Right renal pelvis (tissue), 4 donors: ENCODE measurements at places on chromosomes 7 and 10. TPM values are rescaled to one million over a fixed set of nuclear protein-coding genes. Genes with fewer than 3 reads are reported as not detected.

DNA sequence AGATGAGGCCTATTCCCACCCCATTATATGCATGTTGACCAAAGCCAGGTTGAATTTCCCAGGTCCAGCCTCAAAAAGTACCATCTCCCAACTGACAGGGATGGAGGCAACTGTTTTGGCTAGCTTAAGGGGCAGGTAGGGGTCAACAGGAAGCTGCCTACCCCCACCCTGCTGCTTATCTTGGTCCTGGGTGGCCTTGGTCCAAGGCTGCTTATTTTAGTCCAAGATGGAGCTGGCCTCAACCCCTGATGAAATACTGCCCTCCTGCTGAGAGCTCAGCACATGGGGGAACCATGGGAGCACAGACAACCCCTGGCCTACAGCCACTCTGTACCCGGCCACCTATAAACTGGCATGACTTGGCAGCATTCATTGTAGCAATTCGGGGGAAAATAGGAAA is 23.1 kb downstream of the MYO1G start:
- no peak for DNase-seq

EDRF1 gene
- polyA plus RNA-seq: 29.8 TPM

GRCh38 chr10:91632671-91633550 is at the start of gene PPP1R3C:
Gene PPP1R3C (minus strand): TSS chr10:91633071. CDS start chr10:91632969, 102 bp downstream.
- DNase-seq: peak; percentile 81

TMEM213 gene
- polyA plus RNA-seq: 49.6 TPM

GRCh38 chr10:127877699-127878098 is 15.0 kb downstream of the CLRN3 start:
- DNase-seq: no peak

CLDN4 gene
- polyA plus RNA-seq: 94.6 TPM

ELN gene
- polyA plus RNA-seq: 91.3 TPM

DNA sequence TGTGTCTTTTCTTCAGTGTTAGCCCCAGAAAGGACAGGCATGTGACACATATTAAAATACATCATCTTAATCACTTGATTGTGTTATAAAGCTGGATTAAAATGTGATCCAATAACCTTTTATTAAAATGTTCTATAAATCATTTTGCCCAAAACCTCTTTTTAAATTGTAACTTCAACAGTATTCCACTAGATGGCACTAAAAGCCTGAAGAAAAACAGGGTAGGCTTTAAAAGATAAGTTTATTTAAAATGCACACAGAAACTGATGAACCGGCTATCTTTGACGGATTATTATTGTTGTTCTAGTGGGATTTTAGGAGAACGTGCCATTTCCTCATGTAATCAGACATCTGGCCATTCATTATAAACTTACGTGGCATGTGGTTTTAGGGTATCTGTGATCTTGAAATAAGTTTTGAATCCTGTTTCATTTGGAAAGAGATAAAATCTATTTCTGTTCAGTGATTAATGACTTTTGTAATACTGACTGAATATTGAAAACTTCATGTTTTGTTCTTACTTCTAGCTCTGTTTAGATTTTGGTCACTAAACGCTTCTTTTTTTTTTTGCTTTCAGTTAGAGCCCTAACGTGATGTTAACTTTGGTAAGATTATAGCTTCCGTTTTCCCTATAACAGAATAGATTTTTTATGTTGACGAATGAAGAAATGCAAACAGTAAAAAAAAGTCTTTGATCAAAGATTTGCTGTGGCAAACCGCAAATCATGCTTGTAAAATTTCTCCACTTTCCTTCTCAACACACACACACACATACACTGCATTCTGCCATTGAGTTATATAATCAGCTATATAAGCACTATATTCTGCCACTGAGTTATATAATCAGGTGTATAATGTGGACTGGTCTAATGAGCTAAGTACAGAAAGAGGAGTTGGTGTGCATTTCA is 13.6 kb downstream of the VPS50 start:
- no peak for DNase-seq

GRCh38 chr10:35578618-35578956 is 26.6 kb upstream of the GJD4 start:
- no peak for DNase-seq

DNA sequence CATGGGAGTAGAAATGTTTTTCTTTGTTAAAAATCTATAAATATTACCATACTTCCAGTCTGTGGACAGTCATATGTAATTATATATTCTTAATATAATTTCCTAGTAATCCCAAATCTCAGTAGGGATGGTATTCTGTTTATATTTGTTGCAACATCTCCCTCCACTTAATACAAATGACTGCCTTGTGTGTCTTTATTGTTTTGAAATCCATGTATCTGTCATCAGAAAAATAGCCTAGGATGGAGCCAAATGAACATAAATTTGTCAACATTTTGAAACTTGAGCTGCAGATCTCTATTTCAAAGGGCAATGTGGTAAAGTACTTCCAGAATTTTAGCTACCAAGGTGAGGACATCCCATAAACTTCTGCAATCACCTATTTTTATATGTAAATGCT is 290.7 kb downstream of the TSPAN12 start:
- DNase-seq: no peak

CPED1 gene
- 30.1 TPM for polyA plus RNA-seq

DNA sequence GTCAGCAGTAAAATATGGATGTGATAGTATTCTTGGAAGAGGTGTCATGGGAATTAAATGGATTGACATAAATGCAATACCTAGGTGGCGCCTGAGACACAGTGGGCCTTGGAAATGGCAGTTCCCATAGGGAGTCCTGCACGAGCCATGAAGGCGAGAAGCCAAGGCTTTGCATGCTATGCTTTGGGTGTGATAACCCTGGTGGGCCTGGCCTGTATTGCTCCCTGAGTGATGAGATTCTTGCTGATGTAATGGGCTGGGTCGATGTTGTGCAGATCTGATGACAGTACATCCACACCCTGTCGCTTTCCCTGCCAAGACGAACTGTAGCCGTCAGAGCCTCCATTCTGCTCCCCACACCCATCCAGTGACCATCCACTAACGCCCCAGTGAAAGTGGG is 46.4 kb downstream of the CREB5 start:
- no peak for DNase-seq

GRCh38 chr7:121302214-121302745 is 26.5 kb upstream of the WNT16 start:
- DNase-seq: no peak

GRCh38 chr7:50851891-50852290 is 69.2 kb upstream of the GRB10 start:
- DNase-seq: no peak

GRCh38 chr10:100728928-100729861 is 16.2 kb upstream of the PAX2 start:
- no peak for DNase-seq

DNA sequence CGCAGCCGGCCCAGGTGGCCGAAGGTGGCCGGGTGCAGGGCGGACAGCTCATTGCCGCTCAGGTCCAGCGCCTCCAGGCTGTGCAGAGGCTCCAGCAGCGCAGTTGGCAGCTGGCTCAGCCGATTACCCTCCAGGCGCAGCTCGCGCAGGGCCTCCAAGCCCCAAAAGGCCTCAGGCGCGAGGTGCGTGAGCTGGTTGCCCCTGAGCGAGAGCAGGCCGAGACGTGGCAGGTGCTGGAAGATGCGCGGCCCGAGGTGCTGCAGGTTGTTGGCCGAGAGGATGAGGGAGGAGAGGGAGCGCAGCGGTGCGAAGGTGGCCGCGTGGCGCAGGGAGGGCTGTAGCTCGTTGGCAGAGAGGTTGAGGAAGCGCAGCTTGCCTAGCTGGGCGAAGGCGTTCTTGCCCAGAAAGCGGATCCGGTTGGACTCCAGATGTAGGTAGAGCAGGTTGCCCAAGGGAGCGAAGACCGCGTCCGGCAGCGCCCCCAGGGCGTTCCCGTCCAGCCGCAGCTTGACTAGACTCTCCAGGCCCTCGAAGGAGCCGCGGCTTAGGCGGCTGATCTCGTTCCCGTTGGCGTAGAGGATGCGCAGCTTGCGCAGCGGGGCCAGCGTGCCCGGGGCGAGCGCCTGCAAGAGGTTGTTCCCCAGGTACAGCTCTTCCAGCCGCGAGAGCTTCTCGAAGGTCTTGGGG is 923 bp downstream of the TRIL start:
- no peak for DNase-seq

DNA sequence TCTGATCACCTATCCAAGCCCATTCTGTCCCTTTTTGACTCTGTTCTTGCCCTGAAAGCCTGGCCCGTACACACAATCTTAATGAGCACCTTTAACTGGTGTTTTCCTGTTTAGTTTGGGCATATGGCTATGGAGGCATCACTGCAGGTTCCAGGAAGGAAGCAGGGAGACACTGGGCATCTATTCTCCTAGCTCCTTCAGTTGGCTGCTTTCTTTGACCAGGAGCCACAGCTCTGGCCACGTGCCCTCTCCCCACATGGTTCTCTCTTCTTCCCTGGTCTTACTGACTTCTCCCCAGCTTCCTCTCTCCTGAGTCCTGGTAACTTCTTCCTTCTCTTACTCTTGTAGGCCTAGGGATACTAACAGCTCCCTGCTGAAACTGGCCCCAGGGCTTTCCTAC is 144.4 kb downstream of the CREB5 start:
- no peak for DNase-seq

GRID2IP gene
- 0.78 TPM for polyA plus RNA-seq

- no peak for DNase-seq
Measured at GRCh38 chr7:19572566-19572965, 136.3 kb downstream of the POLR1F start.

GOLGA7B gene
- polyA plus RNA-seq: 0.63 TPM

MACROH2A2 gene
- 75.6 TPM for polyA plus RNA-seq

PNLIP gene
- not detected for polyA plus RNA-seq

- no peak for DNase-seq
Measured at GRCh38 chr7:30139836-30140384, 5.1 kb downstream of the MTURN start.

DNA sequence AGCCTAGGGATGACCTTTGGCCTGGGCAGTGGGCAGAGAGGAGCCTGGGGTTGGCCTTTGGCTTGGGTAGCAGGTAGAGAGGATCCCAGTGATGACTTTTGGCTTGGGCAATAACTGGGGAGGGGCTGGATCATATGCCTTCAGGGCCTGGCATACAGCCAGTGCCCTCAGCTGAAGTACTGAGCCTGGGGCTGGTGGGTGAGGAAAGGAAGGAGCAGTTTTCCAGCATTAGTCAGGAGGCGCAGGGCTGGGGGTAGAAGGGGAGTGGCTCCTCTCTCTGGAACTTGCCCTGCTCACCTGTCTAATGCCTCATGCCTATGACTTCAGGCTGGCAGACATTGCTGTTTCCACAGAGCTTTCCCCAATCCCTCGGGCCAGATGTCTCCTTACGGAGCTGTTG is 15.2 kb upstream of the COMTD1 start:
- DNase-seq: no peak

SCART1 gene
- polyA plus RNA-seq: 1.5 TPM

DNA sequence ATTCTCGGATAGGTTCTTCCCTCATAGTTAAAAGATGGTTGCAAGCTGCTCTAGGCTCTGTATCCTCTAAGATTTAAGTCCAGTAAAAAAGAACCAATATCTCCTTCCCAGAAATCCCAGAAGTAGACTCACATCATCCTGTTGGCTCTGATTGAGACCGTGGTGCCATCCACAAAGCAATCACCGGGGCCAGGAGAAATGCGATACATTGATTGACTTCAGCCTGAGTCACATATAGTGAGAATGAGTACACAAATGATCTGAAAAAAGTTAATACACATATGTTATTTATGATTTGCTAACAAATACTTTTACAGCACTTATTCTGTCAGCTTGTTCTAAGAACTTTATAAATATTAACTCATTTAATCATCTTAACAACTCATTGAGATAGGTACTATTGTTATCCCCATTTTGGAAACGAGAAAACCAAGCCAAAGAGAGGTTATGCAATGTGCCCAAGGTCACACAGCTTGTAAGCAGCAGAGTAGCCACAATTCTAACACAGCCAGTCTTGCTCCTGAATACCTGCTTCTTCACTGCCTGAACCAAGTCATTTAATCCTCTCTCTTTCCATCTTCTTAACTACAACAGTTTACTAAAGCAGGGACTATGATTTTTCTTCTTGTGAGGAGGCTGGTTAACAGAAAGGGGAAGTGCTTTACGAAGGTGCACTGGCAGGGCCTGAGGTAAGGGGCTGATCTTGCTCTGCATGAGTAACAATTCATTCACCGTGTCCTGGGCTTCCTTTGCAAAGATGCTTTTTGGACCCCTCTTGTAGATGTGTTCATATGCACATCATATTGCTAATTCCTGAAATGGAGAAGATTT is 177.0 kb downstream of the REEP3 start:
- no peak for DNase-seq

IDI2 gene
- polyA plus RNA-seq: not detected

- no peak for DNase-seq
Measured at GRCh38 chr7:36318116-36318515, 71.5 kb upstream of the ANLN start.

DNA sequence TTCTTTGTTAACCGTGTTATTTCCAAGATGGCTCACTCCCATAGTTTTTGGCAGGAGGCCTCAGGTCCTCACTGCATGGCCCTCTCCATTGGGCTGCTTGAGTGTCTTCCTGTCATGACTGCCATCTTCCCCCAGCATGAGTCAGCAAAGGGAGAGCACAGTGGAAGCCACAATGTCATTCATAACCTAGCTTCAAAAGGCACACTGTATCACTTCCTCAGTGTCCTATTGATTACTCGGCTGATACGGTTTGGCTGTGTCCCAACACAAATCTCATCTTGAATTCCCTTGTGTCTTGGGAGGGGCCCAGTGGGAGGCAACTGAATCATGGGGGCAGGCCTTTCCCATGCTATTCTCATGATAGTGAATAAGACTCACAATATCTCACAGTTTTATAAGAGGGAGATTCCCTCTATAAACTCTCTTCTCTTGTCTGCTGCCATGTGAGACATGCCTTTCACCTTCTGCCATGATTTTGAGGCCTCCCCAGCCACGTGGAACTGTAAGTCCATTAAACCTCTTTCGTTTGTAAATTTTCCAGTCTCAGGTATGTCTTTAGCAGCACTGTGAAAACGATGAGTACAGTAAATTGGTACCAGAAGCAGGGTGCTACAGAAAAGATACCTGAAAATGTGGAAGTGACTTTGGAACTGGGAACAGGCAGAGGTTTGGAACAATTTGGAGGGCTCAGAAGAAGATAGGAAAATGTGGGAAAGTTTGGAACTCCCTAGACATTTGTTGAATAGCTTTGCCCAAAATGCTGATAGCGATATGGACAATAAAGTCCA is 106.5 kb downstream of the PRLHR start:
- DNase-seq: no peak

DNA sequence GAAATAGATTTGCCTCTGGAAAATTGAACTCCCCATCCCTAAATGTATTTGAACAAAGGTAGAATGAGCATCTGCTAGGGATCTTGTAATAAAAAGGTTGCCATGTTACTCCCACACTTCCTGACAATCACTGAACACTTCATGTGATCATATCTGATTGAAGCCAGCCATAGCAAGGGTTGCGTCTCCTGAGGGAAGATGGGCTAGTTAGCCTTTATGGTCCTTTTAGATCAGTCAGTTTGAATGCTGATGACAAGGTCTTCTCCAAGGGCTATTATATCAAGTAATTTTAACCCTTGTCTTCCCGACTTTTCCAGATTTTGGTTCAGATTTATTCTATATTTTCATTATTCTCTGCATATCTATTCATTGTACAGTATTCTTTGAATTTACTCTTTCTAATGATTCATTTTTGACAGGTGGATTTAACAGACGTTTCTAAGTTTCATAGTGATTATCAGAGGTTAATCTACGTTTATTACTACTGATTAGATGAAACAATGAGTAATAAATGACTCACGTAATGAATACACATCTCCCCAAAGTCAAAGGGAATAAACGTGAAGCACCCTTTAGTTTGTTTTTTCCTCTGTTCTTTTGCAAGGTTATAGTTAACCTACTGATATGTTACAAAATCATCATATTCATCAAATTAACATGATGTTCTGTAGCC is 28.1 kb downstream of the CSGALNACT2 start:
- DNase-seq: no peak

GPER1 gene
- polyA plus RNA-seq: 6.4 TPM

- no peak for DNase-seq
Measured at GRCh38 chr7:159083698-159084068, 61.0 kb downstream of the VIPR2 start.

- no peak for DNase-seq
Measured at GRCh38 chr10:3136763-3137611, 35.6 kb downstream of the PITRM1 start.
